BJ (cell line): ENCODE measurements at places on chromosomes 6 and 20.

- no peak for DNase-seq
Observed at GRCh38 chr20:37803438-37804307, 99.3 kb upstream of the VSTM2L start.

- no peak for DNase-seq
Observed at GRCh38 chr6:88704980-88705379, 258.4 kb downstream of the RNGTT start.

GRCh38 chr6:104095661-104096416 lies 763.9 kb downstream of the HACE1 start:
- DNase-seq = no peak

DNA sequence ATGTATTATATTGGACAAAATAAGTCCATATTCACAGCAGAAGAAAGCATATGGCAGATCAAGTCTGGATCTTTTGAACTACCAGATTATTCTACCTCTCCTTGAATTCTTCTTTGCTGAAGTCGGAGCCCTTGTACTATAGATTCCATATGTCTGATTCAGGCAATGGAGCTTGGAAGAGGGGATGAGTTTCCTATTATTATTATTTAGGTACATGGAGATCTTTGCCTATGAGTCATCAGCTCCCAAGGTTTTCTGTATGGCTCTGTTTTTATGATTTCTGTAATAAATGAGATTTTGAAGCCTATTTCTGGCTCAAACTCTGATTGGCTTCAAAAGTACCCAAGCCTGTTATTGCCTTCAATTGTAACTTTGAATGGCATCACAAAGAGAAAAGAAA lies 72.0 kb downstream of the OPRM1 start:
- no peak for DNase-seq

GRCh38 chr6:16521528-16521927 lies 239.7 kb downstream of the ATXN1 start:
- DNase-seq = no peak

DNA sequence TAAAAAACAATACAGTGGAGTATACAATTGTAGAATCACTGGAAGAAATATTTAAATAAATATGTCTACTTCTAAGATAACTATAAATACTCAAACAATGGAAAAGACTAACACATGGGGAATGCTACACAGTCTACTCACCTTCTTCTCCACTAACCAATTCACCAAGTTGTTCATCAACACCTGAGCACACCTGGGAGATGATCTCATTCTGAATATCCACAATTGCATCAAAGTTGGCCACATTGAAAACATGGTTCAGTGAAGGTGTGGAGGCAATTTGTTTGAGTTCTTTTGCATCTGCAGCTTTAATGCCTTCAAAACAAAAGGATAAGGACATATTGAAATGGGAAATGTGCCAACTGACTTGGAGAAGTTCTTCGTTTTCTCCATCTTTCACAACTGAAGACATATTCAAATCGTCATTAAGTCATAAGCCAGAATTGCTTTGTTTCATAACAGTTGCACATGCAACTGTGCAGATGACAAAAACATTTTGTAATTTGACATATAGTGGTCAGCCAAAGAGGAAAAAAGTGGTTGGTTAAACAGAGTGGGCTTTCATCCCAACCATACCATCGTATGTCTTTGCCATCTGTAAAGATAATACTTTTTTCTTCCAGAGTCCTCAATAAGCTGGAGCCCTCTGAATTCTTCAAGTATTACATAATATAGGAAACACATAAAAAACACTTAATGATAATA lies 17.5 kb downstream of the COL12A1 start:
- DNase-seq = no peak

GRCh38 chr6:72363844-72364740 lies 257.8 kb upstream of the KCNQ5 start:
- peak; percentile 80 for DNase-seq

DNA sequence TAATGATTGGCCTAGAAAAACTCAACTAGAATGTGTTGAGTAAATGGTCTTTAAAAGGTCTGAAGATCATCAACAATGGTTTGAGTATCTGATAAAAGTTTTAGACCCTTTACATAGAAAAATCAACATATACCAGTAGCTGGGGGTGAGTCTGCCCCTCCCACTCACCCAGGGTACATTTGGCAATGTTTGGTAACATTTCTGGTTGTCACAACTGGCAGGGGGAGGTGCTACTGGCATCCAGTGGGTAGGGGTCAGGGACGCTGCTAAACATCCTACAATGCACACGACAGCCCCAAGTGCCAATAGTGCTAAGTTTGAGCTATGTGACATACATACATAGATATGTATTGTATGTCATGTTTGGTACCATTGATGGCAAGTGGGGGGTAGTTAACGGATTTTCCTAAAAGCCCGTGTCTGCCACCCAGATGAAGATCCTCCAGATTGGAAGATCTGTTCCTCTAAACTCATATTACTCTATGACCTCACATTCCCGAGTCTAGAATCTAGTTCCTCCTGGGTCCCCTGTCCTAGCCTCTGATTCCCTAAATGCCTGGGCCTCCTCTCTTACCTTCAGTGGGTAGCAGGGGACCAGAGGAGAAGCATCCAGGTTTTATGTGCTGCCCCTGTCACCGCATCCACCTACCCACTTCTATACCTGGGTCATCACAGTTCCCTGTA lies 2.5 kb upstream of the MMP9 start:
- DNase-seq = no peak

GRCh38 chr6:32045811-32046449 lies 7.7 kb downstream of the CYP21A2 start:
- no peak for DNase-seq

- peak; percentile 4 for DNase-seq
Observed at GRCh38 chr20:6265204-6265904, 142.5 kb upstream of the FERMT1 start.

GRCh38 chr6:72414657-72415056 lies 207.2 kb upstream of the KCNQ5 start:
- DNase-seq = no peak

DNA sequence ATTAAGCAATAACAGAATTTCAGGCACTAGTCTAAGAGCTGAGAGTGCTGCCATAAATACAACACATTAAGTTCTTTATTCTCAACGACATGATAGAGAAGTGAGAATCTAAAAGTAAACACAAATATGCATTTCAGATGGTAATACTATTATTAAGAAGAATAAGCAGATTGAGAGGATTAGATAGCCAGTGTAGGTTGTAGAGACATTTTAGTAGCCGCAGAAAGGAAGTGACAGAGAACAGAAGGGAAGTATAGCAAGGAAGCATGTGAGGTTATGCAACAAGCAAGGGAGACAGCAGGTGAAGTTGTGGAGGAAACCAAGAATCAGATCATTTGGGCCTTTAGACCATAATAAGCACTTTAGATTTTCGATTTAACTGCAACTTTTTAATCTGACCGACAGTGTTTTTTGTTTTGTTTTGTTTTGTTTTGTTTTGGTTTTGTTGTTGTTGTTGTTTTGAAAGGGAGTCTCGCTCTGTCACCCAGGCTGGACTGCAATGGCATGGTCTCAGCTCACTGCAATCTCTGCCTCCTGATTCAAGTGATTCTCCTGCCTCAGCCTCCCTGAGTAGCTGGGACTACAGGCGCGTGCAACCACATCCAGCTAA lies 737.0 kb upstream of the ADGRB3 start:
- DNase-seq = no peak
